ENCODE measurements at places on chromosomes 13 and 19.

DNA sequence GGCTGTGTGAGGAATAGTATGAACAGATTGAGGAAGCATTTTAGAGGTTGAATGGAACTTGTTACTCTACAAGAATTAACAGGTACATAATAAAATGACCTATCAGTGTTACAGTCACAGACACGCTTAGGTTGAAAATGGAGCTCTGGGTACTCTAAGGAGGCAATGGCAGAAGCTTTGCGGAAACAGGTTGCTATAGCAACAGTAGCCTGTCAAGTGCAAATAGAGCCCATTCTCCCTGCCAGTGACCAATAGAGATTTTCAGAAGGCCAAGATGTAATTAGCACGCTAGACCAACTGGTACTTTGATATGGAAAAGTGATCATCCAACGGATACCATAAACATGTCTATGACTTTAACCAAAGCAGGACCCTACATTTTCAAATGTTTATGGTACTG, 148.5 kb upstream of the FREM2 start:
- DNase-seq = no peak

GRCh38 chr13:46666727-46667456, 113.9 kb downstream of the LRCH1 start:
- no peak for DNase-seq

DNA sequence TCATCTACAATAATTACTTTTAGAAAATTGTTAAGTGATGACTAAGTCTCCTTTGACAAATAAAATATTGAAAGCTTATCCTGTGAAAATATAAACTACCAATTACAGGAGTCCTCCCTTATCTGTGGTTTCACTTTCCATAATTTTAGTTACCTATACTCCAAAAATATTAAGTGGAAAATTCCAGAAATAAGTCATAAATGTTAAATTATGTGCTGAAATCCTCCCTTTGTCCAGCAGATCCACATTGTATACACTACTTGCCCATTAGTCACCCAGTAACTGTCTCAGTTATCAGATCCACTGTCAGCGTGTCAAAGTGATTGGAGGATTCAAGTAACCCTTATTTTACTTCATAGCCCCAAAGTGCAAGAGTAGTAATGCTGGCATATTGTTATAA, 98.1 kb downstream of the SERP2 start:
- no peak for DNase-seq

- no peak for DNase-seq
Measured at GRCh38 chr19:6705931-6706632, 14.4 kb downstream of the C3 start.

DNA sequence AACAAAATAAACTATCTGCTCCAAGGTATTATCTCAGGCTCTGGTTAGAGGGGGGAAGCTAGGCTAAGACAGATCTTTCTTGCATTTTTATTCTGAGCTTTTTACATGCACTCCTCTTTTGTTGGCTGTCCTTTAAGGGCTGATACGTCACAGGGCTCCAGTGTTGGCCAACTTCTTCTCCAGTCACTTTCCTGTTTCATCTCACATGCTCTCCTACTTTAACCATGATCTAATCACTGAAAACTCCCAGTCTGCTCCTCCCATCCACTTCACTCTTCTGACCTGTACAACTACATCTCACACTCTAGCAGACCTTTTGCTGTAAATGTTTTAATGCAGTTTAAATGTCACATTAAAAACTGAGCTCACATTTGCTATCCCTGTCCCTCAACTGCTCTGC, 510.0 kb upstream of the KLF12 start:
- no peak for DNase-seq

DNA sequence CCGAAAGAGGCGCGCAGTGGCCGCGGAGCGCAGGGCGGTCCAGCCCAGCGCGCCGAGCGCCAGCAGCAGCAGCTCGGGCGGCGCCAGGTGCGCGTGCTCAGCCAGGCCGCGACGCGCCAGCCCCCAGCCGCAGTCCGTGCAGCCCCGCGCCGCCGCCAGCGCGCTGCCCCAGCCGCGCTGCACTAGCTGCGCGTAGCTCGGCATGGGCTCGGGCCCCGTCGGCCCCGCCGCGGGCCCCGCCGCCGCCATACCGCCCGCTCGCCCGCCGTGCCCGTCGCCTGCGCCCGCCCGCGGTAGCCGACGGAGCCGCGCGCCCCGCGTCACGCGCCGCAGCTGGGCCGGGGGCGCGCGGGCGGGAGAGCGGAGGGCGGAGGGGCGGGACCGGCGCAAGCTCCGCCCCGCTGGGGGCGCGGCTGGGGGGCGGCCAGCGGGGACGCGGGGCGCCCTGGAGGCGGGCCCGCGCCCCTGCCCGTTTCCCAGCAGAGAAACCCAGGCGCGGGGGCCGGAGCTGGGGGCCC, at the start of gene CERS1:
TSS of gene CERS1 (minus strand) at position 335 of the 518 bp plus-strand sequence. CDS start at position 249, 86 bp downstream.
- no peak for DNase-seq

DNA sequence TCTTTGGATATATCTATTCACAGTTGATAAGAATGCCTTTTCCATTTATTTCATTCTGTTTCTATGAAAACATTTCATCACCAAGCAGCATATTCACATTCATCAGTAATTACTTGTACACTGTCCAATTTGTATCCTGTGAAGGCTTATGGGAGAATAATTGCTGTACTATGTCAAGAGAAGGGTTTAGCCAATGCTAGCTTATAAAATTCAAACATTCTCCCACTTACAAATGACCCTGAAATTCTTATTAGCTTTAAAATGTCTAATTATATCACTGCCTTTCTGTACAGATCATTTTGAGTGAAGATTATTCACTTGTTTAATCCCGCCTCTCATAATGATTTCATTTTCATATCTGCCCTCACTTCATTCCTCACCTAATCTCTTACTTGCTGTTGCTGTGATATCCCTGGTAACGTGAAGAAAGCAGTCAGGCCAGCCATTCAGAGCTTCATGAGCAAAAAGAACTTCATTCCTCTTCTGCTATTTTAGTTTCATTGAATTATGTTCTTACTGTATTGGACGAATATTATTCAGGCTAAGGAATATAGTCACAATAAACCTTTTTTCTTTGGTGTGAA, 778.7 kb downstream of the OLFM4 start:
- no peak for DNase-seq

DNA sequence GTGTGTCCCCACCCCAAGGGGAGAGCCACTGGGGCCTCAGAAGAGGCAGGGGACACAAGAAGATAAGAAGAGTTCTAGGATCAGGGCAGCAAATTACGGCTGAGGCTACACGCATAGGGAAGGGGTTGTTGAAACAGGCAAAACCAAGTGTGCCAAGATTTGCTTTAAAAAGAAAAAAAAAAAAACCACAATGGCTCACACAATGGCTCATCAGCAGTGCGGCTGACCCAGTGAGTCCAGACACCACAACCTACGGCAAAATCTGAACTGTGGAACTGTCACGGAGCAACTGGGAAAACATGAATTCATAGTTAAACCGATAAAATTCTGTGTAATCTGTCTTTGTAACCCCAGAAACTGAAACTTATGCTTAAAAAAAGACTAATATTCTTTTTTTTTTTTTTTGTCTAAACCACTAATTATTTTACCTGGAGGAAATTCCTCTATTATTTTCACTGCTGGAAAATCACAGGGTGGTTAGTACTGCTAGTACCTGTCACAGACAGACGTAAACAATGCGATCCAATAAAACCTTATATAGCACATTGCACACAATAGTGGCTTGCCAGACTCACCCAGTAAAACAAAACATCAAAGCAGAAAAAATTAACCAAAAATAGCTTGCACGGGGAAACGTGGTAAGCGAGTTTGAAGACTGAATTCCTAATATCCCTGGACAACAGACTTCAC, 325.4 kb upstream of the TSHZ3 start:
- no peak for DNase-seq

DNA sequence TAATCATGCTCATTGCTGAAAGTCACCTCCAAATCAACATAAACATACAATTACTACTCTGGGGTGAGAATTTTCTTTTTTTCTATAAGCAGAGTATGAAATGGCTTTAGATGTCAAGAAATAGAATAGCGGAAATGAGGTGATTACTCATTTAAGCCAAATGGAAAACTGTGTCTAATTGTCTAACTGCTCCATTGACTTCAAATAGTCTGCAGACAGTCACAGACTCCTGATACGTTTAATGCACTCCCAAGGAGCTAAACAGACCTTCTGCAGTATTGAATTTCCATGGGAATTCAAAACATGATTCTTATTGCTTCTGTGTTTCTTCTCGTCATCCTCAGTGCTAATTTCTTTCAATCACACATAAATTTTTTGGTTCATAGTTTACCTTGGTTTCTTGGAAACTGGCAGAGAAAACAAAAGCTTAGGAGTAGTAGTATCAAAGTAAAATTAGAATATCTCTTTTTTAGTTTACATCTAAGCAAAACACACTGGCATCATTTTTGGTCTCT, 865.2 kb upstream of the SLC10A2 start:
- no peak for DNase-seq

- no peak for DNase-seq
Measured at GRCh38 chr13:73062468-73062867, 3.7 kb downstream of the KLF5 start.

GRCh38 chr19:34118879-34119748, 53.2 kb upstream of the LSM14A start:
- no peak for DNase-seq

DNA sequence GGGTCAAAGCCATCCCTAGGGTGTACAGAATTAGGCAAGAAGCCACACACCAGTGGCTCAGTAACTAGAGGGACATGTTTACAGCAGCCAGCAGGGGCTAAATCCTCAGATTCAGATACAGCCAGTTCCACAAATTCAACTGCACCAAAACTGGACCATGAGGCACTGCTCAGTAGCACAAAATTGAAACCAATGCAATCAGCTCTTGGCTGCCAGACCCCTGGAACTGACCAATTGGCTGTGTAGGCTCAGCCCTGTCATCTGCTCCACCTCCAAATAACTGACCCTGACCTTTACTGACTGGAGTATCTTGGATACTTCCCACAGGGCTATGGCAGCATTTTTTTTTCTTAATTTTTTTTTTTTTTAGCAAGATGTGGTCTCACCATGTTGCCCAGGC, 226.5 kb downstream of the FOXO1 start:
- DNase-seq = no peak

GRCh38 chr13:56735537-56735942, 405.2 kb upstream of the PRR20A start:
- no peak for DNase-seq

DNA sequence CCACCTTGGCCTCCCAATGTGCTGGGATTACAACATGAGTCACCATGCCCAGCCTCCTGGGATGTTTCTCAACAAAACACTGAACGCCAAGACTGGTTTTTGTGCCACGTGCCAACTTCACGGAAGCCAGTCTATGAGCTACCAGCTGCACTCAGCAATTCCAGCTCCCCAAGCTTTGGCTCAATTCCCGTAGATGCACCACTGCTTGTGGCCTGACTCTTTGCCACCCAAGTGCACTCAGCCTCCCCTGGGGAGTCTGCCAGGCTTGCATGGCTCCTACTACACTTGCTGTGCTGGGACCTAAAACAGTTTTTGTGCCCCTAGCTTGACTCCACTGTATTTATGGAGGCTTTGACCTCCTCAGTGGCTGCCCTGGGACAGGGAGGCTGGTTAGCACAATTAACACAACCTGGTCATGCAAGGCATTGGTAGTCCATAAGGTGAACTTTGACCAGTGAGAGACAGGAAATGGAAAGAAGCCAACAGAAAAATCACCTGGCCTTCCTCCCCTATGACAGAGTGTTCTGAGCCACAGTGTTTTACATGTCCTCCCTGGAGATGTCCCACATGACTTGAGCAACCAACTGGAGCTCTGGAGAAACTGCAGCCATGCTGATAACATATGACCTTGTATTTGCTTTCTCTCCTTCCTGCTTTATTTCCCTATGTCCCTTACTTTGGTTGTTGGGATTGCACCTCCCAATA, 1173.1 kb downstream of the UQCRFS1 start:
- no peak for DNase-seq

DNA sequence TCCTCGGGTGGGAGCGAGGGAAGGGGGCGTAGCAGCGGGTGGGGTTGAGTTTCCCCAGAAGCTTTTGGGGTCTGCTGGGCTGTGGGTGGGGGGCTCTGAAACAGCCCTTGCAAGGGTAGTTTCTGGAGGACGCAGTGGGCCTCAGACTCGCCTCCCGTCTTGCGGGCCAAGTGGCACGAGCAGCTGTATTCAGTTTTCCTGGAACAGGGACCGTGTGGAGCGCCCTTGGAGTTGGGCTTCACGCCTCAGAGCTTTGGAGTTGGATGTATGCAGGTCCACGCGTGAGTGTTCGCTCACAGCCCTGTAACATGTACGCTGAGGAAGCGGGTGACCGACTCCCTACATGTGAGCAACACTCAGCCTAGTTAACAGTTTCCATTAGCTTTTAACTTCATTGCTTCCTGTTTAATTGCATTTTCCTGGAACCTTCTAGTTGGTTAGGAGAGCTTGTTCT, 603 bp downstream of the TM9SF2 start:
- no peak for DNase-seq
